Stimulated activated naive CD8-positive, alpha-beta T cell treated with anti-CD3 and anti-CD28 coated beads, Interleukin-15, Interleukin-2, amounts not matched to agents 100 U/mL and 50 U/mL, for 24 hours (primary cell): ENCODE measurements at places on chromosomes 7 and 10.

GRCh38 chr7:69516238-69516820 lies 81.9 kb upstream of the AUTS2 start:
- DNase-seq = no peak

DNA sequence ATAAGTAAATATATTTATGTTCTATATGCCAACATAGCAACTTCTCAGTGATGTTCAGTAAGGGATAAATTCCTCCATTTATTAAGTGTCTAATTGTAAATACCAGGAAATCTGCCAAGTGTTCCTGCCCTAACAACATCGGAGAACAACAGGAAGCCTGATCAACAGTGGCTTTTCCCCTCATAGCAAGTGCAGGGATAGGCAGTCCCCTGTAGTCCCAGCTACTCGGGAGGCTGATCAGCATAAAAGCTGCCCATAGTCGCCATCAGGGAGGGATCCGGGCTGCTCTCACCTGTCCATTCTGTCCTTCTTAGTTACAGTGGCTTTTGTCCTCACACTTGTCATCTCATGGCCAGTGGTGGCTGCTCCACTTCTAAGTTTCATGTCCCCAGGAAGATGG lies 141.3 kb downstream of the IDE start:
- DNase-seq = no peak

DNA sequence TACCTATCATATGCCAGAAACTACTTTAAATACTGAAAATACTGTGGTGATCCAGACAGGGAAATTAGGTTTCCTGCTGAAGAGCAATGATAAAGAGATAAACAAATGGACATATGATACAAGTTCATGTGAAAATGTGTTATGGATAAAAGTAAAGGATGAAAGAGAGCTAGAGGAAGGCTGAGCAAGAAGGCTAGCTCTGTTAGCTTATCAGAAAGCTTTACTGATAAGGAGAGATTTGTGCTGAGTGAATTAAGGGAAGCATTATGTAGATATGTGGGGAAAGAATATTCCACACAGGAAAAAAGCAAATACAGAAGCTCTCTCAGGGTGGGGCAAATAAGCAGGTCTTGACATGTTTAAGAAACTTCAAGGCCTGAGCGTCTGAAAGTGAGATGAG lies 308.4 kb downstream of the HDAC9 start:
- DNase-seq = no peak

- no peak for DNase-seq
Observed at GRCh38 chr10:48491392-48492139, 113.3 kb downstream of the ARHGAP22 start.

GRCh38 chr7:1719913-1720312 lies 49.8 kb downstream of the ELFN1 start:
- DNase-seq = no peak

- DNase-seq = no peak
Observed at GRCh38 chr7:28018446-28018845, 162.1 kb downstream of the JAZF1 start.

- no peak for DNase-seq
Observed at GRCh38 chr7:42151309-42151708, 85.7 kb downstream of the GLI3 start.

- DNase-seq = no peak
Observed at GRCh38 chr10:91197127-91197526, 23.3 kb upstream of the PCGF5 start.

- DNase-seq = no peak
Observed at GRCh38 chr10:116696919-116697318, 45.4 kb downstream of the HSPA12A start.

DNA sequence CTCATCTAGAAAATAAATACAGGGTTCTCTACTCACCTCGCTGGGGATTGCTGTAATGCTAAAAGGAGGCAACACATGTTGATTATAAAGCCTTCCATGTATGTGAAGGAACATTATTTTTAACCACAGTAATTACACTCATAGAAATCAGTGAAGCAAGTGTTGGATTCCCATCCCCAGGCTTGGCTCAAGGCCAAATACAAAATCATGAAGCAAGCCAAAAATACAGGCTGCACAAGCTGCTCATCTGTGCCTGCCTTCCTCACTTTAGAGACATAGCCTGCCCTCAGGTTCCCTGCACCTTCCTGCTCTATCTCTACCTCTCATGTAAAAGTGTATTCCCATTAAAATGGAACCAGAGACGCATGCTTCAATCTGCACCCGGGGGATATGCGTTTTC lies 1077.1 kb upstream of the C7orf33 start:
- DNase-seq = no peak

DNA sequence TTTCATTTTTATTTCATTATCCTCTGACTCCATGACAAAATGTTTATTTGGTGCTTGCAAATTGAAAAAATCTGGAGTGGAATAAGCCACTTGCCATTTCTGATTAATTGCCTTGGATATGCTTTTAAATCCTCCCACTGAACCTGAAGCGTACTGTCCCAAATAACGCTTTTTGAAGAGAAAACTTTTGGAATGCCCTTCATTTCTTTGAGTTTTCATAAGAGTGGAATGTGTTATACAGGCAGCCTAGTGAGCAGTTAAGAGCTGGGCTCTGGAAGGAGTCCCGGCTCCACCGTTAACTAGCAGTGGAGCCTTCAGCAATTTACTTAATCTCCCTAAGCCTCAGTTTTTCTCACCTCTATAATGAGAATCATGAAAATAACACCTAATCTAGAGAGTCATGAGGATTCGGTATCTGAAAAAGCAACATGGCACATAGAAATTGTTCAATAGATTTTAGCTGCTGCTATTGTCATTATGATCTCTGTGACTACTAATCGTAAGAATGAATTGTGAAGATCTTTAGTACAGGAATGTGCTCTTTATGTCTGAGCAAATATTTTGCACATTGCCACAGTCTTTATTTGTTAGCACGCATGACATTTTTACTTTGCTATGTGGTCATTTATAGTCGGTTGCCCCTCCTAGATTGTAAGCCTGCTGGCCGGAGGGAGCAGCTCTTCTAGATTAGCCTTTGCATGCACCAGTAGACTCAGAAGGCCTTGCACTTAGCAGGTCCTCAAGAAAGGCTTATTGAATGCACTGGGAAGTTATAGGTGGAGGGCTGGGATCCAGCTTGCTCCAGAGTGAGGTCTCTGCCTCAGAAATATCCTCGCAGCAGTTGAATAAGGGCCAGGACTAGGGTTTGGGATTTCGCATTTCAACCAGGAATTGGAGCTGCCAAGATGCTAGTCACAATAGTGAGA lies 59.4 kb downstream of the PLCE1 start:
- no peak for DNase-seq

DNA sequence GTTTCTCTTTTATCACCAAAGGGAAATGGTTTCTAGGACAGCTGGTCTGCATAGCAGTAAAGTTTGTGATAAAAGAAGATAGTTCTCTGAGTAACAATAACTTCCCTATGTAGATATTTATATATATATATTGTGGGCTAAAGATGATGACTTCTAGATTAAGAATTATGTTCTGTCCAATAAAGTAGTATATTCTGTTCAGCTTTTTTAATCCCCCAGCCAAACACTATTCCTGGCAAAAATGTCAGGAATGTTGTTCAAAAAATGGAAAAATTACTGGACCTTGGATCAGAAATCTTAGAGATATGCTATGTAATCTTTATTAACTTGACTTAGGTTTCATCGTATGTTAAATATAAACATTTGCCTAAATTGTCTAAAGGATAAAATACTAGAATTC lies 136.3 kb upstream of the GNAI1 start:
- no peak for DNase-seq

DNA sequence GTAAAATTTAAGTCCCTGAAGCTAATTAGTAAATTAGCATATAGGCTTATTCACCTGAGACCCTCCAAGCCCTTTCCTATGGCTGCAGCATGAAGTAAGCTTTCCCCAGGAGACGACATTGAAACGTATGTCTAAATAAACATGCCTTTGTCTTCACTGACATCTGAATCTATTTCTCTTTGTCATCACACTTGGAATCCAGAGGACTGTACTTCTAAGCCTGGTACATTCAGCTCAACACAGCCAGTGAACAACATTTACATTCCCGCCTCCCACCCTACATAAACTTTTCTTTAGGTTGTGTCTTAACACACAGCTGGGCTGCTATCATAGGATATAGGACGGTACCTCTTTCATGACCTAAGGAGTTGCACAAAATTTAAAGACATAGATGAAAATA lies 414.4 kb downstream of the SFMBT2 start:
- no peak for DNase-seq

DNA sequence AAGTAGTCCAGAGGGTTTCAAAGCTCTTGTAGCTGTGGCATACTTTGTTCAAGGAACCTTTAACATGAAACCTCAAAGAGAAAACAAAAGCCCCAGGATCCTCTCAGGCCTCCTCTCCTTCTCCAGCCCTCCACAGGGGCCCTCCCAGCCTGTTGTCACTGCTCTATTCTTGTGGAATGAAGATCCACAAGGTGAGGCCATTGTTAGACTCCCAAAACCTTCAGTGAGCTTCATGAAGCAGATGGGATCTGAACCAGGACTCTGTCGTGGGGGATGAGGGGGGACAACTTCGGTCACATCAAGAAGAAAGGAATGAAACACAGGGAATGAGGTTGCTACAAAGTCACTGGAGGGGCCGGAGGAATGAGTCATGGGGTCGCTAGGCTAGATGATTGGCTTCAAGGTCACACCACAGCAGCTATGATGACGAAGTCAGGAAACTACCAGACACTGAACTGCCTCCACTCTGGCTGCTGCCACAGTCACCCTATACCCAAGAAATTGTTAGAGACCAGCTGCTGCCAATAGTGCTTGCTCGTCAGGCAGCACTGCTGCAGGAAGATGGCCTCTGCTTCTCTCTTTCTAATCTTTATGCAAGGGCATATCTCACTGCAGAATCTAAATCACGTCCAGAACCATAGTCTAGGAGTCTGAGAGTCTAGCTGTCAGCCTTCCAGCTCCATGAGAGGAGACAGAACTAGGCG lies 208.8 kb downstream of the HIBADH start:
- no peak for DNase-seq
